NCI-H1694 (cell line): ENCODE measurements at places on chromosomes 3 and 15.

GRCh38 chr15:57411945-57412768 lies 35.9 kb downstream of the CGNL1 start:
- no peak for DNase-seq

DNA sequence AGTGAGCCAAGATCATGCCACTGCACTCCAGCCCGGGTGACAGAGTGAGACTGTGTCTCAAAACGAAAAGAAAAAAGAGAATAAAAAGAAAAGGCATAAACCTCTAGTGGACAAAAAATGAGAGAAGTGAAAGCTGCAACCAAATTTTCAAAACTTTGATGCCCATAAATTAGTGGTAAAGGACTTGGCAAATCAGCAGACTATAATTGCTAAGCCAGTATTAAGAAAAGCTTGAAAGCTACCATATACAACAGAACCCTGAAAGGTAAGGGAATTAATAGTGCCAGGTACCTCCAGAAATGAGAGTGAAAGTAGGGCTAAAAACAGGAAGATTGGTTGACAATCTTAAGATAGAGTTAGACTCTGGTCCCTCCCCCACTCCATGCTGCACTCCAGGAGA lies 32.9 kb upstream of the SLC22A13 start:
- no peak for DNase-seq

GRCh38 chr3:62433396-62433795 lies 60.0 kb upstream of the FEZF2 start:
- DNase-seq: no peak

DNA sequence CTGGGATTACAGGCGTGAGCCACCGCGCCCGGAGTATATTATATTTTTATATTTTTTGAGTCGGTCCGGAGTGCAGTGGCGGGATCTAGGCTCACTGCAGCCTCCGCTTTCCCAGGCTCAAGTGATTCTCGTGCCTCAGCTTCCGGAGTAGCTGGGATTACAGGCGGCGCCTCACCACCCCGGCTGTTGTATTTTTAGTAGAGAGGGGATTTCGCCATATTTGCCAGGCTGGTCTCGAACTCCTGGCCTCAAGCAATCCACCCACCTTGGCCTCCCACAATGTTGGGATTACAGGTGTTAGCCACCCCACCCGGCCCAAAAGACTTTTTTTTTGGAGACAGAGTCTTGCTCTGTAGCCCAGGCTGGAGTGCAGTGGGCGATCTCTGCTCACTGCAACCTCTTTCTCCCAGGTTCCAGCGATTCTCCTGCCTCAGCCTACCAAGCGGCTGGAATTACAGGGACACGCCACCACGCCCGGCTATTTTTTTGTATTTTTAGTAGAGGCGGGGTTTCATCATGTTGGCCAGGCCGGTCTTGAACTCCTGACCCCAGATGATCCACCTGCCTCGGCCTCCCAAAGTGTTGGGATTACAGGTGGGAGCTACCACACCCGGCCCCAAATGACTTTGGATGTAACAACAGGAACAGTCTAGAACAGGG lies 1.0 kb downstream of the ZNF589 start:
- no peak for DNase-seq

DNA sequence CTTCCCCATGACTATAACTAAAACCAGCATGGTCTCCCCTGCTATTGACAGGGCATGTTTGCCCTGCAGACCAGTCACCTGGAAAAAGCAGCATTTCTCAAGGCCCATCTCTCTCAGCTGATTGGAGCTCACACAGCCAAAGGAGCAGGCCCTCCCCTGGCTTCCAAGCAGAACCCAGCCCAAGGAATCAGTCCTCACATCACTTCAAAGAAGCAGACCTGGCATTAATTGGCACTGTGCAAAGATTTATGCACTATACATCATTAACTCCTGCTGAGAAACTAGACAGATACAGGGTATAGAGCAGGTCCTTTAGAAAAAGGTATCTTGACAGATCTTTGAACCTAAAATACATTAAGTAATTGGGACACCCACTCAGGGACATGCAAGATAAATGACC lies 323.8 kb upstream of the PPP2R3A start:
- DNase-seq: no peak

DNA sequence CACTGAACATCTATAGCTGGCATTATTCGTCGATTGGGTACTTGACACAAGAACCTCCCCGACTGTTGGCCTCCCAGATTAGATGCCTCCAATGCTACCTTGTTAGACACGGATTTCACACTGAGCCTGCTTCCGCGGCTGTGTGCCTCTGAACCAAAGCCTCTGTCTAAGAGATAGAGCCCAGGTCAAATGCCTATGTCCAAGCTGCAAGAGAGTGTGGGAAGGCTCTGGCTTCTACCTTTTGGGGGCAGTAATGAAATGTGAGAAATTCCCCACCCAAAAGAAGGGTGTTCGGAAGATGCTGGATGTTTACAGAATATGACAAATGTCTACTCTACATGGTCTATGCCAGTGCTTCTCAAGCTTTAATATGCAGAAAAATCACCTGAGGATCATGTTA lies 2.0 kb upstream of the RPUSD2 start:
- no peak for DNase-seq

- DNase-seq: no peak
Measured at GRCh38 chr3:188200481-188200880, 46.5 kb downstream of the LPP start.

- DNase-seq: no peak
Measured at GRCh38 chr15:68464448-68465090, 32.6 kb upstream of the ITGA11 start.

GRCh38 chr3:94413336-94414108 lies 350.7 kb downstream of the NSUN3 start:
- no peak for DNase-seq

DNA sequence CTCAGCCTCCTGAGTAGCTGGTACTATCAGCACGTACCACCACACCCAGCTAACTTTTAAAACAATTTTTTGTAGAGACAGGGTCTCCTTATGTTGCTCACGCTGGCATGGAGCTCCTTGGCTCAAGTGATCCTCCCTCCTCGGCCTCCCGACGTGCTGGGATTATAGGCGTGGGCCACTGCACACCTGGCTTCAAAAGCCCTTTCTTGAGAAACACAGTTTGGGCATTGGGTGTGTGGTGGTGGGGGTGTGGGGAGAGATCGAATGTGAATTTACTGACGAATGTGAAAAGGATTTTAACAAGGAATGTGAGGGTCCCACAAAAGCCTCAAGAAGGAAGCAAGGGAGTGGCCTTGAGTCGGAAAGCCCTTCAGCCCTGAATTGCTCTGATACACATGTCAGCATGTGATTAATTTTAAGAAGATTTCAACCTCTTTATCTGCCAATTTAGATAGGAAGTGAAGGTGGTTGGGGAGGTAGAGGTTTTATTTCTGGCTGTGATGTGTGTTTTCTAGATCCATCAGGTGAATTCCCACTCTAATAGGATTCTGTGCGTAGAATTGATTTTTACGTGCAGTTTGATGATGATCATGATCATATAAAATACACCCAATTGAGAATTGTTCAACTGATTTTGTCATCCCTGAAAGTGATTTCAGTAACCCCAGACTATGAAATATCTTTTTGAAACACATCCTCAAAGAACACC lies 1.1 kb downstream of the CCR4 start:
- DNase-seq: no peak

- DNase-seq: peak; percentile 14
Measured at GRCh38 chr15:45199136-45199810, 11.5 kb upstream of the SHF start.

- no peak for DNase-seq
Measured at GRCh38 chr3:136547293-136547692, 204.9 kb downstream of the STAG1 start.

- DNase-seq: no peak
Measured at GRCh38 chr3:108338901-108339545, 42.7 kb downstream of the HHLA2 start.

DNA sequence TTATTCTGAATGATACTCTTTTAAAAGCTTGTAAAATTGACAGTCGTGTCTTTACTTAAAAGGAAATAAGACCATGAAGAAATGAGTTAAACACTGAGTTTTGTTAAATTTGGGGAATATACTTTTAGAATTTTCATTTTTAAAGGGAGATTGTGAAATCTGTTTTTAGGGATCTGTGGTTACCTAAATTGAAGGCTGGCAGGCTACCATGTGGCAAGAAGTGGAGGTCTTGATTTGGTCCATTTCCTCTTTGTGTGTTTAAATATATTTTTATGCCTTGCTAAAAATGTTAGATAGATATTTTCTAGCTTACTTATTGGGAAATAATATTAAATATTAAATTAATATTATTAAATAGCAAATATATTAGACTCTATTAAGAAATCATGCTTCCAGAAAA lies 36.6 kb upstream of the SLC22A13 start:
- no peak for DNase-seq

GRCh38 chr3:50473768-50474167 lies 29.7 kb downstream of the CACNA2D2 start:
- no peak for DNase-seq

DNA sequence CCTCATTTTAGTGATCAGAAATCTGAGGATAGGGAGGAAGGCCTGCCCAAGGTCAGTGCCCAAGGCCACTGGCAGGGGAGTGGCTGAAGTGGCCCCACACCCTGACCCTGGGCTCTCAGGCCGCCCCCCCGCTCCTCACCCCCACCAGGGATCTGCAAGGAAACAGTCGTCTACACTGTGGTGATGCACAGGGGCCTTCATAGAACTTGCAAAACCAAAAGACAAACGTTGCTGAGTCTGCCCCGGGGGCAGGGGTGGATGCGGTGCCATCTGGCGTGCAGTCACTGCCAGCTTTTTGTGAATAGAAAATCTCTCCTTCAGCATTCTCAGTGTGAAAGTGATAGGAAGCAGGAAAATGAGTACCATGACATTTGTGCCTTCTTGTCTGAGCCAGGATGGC lies 41.3 kb downstream of the WHAMM start:
- DNase-seq: peak; percentile 75

DNA sequence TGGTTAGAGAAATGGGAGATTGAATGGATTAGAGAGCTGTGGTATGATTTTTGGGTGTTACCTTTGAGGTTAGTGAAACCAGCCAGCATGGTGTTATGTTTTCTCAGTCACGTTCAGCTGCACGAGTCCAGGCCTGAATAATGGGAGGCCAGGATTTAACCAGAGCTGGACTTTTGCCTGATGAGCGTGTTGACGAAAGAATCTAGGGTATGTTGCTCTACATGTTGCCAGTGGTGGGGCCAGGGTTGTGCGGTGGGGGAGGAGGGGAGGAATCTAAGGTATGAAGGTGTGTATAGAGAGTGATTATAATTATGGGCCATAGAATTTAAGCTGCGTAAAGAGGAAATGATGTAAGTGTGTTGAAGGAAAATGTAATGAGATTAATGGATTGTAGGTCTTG lies 22.8 kb downstream of the MINDY2 start:
- no peak for DNase-seq

DNA sequence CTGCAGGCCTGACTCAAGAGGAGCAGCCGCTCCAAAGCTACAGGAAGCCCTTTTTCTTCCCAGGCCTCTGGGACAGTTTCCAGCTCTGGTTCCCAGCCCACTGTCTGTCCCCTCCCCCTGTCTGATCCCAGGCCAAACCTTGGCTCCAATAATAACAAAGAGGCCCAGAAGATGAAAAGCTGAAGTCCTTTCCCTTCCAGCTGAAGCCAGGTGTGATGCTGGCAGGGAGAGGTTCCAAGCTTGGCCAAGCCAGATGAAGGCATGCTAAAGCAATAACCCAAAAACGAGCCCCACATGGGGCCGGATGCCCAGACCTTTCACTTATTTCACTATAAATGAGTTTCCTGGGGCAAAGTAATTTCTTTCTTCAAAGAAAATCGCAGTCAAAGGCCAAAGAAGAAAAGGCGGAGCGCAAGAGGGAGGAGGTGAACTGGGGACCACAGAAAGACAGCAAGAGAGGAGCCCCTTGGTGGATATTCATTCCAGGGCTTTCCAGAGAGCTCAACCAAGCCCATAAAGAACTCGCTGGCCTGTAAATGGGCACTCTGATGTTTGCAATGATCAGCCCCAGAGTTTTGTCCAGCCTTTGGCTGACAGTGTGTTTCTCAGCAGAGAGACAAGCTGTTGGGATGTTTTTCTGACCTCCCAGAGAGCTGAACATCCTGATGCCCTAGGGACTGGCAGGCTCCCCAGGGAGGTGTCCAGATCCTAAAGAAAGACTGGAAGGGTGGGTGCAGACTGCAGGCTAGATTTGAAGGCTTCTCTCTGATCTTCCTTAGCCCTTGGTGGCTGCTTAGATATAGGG lies 157.6 kb downstream of the UACA start:
- DNase-seq: no peak

GRCh38 chr3:19757773-19758172 lies 176.2 kb downstream of the EFHB start:
- no peak for DNase-seq

GRCh38 chr3:170734043-170734734 lies 135.8 kb downstream of the RPL22L1 start:
- DNase-seq: no peak

DNA sequence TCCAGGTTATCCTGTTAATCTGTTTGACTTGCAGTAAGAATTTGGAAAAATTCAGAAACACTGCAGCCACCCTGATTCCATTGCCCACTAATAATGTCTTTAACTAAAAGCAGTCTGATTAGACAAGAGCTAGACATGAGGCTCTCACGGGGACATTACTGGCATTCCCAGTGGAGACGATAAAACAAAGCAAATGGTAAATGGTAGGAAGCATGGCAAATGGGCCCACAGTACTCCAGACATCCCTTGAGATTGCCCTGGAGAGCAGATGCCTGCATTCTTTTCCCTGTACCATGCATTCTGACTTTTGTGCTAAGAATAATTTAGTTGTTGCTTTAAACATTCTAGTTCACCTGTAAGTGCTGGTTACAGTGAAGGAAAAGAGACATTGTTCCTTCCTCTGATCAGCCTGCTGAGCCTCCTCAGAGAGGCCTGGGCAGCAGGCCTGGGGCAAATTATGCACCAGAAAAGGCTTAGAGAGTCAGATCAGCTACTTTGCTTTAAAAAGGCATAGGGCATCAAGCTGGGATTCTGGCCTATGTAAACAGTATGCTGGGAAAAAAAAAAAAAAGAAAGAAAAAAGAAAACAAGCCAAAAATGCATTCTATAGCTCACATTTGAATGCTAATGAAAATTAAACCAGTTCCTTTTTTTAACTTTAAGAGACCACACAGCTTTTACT lies 204.6 kb downstream of the GABRG3 start:
- no peak for DNase-seq

DNA sequence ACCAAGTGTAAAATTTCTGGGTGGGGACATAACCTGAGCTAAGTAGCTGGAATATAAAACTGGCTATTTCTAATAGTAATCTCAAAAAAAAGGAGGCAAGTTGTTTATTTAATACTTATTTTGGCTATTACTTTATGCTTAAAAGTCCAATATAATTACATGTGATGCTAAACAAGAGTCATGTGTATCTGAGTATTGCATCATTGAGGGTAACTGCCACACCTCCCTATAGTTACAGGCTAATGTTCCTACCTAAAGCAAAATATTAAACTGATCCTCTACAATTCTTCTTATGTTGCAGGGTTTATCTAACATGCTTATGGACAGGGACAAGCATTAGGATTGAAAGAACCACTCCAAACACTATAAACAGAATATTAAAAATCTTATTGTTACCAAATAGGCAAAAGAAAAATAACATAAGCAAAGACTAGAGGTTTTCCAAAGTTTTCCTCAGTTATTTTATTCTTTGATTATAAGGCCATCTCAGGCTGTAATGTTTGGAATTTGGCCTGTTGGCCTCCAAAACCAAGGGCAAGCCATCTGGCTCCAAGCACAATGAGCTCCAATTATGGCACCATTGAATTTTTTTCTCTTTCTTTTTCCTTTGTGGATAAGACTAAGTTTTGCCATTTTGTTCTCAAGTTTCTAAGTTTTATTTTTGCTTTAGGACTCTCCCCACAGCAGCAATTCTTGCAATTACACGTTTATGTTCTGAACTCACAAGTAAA lies 75.8 kb upstream of the ABI3BP start:
- no peak for DNase-seq
